Stimulated activated naive CD8-positive, alpha-beta T cell treated with anti-CD3 and anti-CD28 coated beads, Interleukin-15, Interleukin-2, amounts not matched to agents 100 U/mL and 50 U/mL, for 24 hours (primary cell): ENCODE measurements at places on chromosomes 1 and 21.
A peak's percentile ranks its signal among the peaks of the same experiment; 100 is the strongest.

DNA sequence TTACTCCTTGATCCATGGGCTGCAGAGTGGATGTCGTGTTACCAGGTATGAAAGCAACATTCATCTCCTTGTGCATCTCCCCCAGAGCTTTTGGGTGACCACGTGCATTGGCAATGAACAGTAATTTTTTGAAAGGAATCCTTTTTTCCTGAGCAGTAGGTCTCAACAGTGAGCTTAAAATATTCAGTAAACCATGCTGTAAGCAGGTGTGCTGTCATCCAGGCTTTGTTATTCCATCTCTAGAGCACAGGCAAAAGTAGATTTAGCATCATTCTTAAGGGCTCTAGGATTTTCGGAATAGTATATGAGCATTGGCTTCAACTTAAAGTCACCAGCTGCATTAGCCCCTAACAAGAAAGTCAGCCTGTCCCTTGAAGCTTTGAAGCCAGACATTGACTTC, 27.3 kb downstream of the AGPAT3 start:
- no peak for DNase-seq

- DNase-seq, result peak; percentile 46
Observed at GRCh38 chr1:11929849-11930248, 3.6 kb upstream of the KIAA2013 start.

DNA sequence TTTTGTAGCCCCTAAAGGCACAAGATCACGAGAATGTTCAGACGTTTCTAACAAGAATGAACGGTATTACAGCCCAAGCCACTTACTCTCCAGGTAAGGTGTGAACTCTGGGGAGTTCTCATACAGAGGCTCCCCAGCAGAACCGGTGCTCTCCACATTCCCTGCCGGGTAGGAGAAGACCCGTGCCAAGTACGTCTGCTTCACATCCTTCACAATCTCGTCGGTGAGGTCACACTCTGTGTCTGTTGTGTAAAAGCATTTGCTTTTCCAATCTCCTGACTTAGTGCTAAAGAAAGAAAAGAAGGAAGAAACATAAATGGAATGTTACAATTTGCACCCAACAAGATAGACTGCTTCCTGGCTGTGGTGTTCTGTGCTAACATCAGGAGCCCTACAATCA, 5.7 kb downstream of the F3 start:
- no peak for DNase-seq

- DNase-seq, result no peak
Observed at GRCh38 chr1:246797157-246797556, 72.9 kb downstream of the SCCPDH start.

DNA sequence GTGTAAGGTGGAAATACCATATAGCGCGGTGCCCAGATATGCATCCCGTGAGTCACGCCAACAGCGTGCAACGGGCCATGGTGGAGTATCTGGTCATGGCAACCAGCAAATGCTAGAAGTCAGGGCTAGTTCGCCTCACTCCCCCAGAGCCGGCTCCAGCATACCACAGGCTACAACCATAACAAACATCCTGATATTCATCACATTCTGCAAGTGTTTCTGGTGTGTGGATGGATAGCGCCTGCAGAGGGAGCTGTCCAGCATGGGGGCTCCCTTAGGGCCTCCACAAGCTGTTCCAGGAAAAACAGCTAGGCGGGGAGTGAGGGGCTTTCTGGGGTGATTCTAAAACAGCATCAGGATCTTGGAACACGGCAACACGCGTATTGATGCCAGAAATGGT, 6.8 kb downstream of the C1orf198 start:
- DNase-seq, result no peak

- DNase-seq, result no peak
Observed at GRCh38 chr21:28793043-28793442, 199.6 kb downstream of the LTN1 start.

GRCh38 chr1:102852613-102853012, 255.7 kb downstream of the COL11A1 start:
- DNase-seq, result no peak

DNA sequence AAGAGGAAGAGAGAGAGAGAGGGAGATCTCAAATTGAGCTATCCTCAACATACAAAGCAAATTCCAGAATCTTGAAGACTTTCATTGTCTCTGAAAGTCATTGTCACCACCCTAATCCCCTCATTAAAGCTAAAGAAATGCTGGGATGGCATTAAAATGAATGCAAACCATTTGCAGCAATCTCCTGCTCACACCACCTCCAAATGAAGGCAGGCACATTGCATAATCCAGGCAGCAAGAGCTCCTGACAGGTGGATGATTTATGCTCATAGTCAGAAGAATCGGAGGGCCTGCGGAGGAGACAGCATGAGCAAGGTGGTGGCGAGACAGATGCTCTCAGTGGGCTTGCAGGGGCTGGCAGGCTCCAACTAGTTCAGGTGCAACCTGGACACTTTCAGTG, 90.2 kb downstream of the ESRRG start:
- no peak for DNase-seq

GRCh38 chr1:179205284-179205683, 24.2 kb downstream of the ABL2 start:
- DNase-seq, result no peak

DNA sequence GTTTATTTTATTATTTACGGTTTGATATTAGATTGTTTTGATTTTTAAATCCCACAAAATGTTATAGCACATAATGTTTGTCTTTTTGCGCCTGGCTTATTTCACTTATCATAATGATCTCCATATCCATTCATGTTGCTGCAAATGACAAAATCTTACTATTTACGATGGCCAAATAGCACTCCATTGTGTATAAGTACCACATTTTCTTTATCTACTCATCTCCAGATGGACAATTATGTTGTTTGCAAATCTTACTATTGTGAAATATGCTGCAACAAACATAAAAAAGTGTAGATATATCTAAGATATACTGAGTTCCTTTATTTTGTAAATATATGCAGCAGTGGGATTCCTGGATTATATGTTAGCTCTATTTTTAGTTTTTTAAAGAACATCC, 1568.3 kb downstream of the AMY1C start:
- DNase-seq, result no peak

- no peak for DNase-seq
Observed at GRCh38 chr1:115239426-115239825, 98.6 kb downstream of the NGF start.

- no peak for DNase-seq
Observed at GRCh38 chr1:233427907-233428306, 100.4 kb downstream of the MAP3K21 start.

- DNase-seq, result no peak
Observed at GRCh38 chr1:54857141-54857540, 29.9 kb downstream of the DHCR24 start.

GRCh38 chr1:97630948-97631347, 289.9 kb downstream of the DPYD start:
- no peak for DNase-seq

GRCh38 chr1:200233393-200233792, 176.4 kb downstream of the ZNF281 start:
- no peak for DNase-seq
